ENCODE measurements at places on chromosomes 5 and 9.
A peak's percentile ranks its signal among the peaks of the same experiment; 100 is the strongest.

- DNase-seq = peak; percentile 16
Measured at GRCh38 chr5:116573702-116574366, 789 bp downstream of the SEMA6A start.

- no peak for DNase-seq
Measured at GRCh38 chr5:94928891-94929290, 310.4 kb downstream of the SLF1 start.

GRCh38 chr9:112858625-112859147 lies 32.0 kb downstream of the SLC46A2 start:
- peak; percentile 42 for DNase-seq

DNA sequence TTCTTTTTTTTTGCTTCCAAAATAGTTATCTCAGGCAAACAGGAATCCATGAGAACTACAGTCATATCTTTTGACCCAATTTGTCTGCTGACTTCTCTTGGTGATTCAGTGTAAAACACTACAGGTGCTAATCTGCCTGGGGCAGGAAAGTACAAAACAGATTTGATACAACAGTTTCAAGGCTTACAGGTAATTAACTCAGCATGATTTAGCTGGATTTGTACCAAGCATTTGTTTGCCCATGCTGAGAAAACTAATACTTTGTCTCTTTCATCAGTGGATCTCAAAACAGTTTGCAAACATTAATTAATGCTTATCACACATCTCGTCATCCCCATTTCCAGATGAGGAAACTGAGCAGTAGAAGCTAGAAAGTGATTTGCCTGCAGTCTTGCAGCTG lies 312.5 kb upstream of the SEMA6A start:
- DNase-seq = no peak

DNA sequence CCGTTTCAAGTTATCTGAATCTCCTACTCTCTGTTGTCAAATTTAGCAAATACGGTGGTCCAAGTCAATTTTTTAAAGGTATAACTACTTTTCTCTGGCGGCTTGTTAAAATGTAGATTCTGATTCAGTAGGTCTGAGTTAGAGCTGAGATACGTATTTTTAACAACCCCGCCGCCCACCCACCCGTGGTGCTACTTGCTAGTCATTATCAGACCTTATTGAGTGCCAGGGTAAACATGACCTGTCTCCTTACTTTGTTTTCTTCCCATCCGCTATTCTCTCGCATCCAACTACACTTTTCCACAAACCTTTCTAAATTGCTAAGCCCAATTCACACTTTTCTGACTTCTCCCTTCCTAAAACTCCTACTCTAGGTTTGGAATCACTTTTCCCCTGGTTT lies 694 bp upstream of the PLAA start:
- DNase-seq = peak; percentile 13

DNA sequence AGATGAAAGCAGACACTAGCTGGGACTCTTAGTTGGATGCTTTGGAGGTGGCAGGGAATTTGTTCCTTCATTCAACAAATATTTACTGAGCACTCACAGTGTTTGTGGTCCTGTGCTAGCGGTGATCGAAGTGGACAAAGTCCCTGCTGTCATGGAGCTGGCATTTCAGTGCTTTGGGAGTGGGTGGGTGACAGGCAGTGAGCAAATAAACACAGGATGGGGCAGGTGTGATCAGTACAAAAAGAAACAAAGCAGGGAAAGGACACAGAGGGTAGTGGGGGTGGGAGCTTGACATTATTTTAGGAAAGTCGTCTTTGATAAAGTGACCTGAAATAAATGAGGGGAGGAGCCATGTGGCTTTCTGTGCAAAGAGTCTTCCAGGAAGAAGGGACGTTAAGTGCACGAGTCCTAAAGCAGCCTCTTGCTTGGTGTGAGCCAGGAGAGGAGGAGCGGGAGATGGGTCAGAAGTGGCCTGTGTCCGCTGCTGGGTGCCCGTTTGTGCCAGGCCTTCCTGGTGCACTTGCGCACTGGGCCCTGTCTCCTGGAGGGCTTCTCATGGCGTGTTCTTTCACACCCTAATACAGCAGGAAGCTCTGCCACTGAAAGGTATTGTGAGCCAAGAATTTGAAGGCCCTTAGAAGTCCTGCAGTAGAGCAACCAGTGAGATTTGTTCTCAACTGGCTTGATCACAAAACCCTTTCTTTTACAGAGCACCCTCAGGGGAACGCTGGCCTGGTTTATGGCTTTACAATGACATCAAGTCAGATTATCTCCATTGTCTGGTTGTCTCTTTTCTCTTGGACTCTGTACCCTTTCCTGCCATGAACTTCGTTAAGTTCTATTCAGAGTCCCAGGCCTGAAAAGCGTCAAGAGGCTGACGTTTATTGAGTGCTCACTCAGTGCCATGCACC lies 14.8 kb downstream of the NDST1 start:
- no peak for DNase-seq

DNA sequence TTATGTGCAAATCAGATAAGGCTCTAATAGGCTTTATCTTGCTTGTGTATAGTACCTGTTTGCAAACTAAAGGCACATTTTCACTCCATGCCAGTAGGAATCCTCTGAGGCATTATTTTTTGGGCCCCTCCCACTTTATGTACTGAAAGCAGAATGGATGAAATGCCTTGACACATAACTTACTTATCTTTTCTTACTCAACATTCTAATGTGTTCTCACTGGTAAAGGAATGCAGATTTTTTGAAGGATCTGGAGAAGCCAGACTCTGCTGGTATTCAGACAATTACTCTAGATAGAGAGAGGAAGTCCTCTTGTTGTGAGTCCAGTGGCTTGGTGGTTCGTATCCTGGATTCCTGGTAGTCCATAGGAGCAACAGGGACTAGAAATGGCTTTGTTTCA lies 336.7 kb downstream of the CCDC171 start:
- DNase-seq = no peak

DNA sequence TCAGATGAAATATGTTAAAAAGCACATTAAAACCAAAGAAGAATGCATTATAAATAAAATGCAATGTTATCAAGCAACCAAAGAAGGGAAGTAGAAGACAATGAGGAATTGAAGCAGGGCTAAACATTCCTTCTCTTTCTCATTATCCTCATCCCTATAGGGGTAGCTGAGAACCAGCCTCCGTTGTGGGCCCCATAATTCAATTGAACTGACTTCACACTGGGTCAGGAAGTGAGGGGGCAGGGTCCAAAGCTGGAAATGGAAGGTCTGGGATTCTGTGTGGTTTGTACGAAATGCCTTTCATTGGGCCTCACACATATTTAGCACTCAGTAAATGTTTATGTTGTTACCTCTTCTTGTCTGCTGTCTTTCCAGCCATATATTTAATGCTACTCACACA lies 220.4 kb upstream of the CD180 start:
- DNase-seq = no peak

DNA sequence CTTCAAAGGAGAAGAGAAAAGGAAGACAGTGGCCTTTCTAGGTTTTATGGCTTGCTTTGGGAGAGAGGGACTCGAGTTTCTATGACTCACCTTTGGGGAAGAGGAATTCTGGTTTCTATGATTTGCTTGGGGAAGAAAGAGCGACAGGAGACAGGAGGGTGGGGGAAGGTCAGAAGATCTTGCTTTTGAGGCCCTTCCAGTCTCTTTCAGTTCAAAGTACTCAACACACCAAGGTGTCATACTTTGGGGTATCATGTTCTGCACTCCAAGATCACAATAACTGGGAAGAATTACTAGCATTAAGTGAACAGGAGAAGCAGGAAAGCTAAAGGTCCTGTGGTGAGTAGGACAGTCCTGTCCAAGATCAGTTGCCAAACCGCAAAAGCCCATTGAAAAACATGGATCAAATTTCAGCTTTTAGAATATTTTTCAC lies 324.5 kb downstream of the ARHGEF28 start:
- DNase-seq = no peak

GRCh38 chr9:87422999-87423398 lies 74.7 kb upstream of the DAPK1 start:
- no peak for DNase-seq

DNA sequence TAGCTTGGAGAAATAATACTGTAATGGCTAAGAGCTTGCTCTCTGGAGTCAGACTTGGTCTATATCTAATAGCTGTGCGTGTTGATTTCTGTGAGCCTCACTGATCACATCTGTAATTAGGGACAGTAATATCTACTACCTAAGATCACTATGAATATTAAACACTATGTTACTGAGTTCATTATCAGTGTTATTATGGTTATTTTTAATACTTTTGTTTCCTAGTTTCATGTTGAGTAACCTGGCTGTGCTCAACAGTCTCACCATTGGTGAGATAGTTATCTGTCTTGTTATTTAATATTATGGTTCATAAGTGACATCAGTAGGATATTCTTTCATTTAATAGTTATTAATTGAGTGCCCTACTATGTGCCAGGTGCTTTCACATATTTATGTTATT lies 22.4 kb upstream of the CAVIN4 start:
- no peak for DNase-seq

DNA sequence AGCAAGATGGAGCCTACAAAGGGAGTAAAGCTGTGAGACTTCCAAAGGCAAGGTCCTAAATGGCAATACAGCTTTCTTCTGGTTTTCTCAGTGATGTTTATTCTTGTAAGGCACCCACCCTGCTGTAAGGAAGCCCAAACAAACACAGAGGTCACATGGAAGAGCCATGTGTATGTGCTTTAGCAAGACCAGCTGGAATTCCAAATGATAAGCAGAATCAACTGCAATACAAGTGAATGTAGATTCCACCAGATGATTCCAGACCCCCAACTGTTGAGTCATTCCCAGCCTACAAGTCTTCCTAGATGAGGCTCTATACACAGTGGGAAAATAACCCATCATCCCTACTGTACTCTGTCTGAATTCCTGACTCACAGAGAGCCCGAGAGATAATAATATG lies 122.8 kb downstream of the DEPDC1B start:
- no peak for DNase-seq

- DNase-seq = no peak
Measured at GRCh38 chr5:7849681-7850394, 1.1 kb downstream of the CFAP90 start.

DNA sequence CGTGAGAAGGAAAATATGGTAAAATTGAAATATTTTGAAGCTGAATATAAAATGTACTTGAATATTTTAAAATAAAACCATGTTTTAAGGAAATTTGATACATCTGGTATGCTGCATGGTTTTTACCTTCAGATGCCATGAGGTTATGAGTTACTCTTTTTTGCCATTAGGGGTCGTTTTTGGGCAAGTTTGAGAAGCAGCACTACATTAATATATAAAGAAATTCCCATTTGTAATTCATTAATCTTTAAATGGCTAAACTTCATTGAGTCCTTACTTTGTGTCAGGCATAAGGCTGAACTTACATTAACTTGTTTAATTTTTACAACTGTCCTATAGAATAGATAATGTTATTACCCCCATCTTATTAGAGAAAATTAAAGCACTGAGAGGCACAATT lies 152.3 kb downstream of the KDM4C start:
- DNase-seq = no peak

GRCh38 chr5:129945774-129946270 lies 41.6 kb downstream of the CHSY3 start:
- DNase-seq = no peak

GRCh38 chr5:91487420-91487819 lies 104.3 kb upstream of the ARRDC3 start:
- no peak for DNase-seq

GRCh38 chr5:135011355-135012032 lies 22.5 kb downstream of the PITX1 start:
- DNase-seq = no peak

DNA sequence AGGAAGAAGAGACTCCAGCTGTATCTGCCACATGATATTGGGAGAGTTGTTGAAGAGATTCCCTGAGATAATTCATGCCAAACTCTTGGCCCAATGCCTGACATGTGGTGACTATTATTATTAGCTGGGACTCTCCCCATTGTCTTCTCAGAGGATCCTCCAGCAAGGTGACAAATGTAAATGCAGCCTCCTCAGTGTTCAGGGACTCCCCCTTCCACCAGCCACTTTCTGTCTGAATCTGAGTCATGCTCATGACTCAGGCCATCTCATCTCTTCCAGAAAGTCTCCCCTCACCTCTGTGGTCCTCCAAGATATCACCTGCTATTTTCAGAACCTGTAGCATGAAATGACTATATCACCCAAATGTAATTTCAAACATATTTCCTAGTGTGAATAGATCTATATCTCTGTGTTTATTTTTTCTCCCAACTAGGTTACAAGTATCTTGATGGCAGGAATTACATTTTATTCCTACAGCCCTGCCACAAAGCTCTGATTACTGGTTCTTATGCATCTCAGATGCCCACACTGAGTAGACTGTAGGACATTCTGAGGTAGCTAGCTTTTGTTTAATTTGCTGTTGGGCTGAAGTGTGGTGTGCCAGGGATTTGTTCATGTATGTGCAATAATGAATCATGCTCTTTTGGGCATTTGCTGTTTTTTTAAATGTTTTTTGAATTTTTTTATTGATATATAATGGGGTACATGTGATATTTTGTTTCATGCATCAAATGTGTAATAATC lies 126.6 kb upstream of the IL12B start:
- DNase-seq = peak; percentile 47

GRCh38 chr5:120254385-120254784 lies 209.7 kb upstream of the PRR16 start:
- DNase-seq = no peak

DNA sequence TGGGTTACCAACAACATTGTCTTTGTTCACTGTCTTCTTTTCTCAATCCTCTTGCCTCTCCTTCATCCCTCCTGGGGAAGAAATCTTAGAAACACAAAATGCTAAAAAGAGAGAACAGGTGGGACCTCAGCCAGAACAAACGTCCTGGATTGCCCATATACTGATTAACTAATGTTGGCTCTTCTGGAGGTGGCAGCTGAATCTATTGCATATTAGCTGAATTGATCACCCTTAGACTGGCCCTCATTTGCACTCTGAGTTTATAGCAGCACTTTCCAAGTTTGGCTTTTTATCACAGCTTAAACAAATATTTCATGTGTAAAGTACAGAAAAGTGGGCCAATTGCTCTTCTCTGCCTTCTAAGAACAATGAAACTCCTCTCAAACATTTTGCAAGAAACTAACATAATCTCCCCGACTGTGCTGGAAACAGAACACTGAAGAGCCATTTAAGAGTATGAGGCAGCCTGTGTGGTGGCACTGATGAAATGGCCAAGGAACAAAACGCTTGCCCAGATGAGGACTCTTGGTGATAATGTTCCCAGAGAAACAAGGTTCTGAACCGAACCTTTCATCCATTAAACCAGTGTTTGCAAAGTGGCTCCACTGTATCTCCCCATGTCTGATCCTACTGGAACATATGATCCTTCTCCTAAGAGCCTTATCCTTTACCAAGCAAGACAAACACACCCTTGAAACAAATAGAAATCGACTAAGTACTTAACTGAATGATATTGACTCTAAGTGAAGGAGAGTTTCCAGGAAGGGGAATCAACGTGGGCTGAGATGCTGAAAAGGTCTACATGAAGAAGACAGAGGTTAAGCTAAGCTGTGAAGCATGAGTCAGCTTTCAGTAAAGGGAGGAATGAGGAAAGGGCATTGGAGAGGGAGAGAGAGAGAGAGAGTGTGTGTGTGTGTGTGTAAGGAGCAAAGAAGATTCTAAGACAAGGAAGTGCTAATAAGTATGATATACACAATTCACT lies 83.2 kb upstream of the LIFR start:
- no peak for DNase-seq

GRCh38 chr5:80231243-80231642 lies 24.6 kb downstream of the SERINC5 start:
- DNase-seq = peak; percentile 71

GRCh38 chr5:60701321-60701968 lies 1.5 kb upstream of the DEPDC1B start:
- DNase-seq = no peak

- DNase-seq = no peak
Measured at GRCh38 chr9:75830303-75830702, 60.2 kb upstream of the PCSK5 start.

GRCh38 chr9:38039090-38039906 lies 29.7 kb downstream of the SHB start:
- DNase-seq = no peak
